AG09319 (cell line): ENCODE measurements at places on chromosomes 2 and 18.

GRCh38 chr2:74168739-74169138, 9.9 kb downstream of the MOB1A start:
- no peak for DNase-seq

DNA sequence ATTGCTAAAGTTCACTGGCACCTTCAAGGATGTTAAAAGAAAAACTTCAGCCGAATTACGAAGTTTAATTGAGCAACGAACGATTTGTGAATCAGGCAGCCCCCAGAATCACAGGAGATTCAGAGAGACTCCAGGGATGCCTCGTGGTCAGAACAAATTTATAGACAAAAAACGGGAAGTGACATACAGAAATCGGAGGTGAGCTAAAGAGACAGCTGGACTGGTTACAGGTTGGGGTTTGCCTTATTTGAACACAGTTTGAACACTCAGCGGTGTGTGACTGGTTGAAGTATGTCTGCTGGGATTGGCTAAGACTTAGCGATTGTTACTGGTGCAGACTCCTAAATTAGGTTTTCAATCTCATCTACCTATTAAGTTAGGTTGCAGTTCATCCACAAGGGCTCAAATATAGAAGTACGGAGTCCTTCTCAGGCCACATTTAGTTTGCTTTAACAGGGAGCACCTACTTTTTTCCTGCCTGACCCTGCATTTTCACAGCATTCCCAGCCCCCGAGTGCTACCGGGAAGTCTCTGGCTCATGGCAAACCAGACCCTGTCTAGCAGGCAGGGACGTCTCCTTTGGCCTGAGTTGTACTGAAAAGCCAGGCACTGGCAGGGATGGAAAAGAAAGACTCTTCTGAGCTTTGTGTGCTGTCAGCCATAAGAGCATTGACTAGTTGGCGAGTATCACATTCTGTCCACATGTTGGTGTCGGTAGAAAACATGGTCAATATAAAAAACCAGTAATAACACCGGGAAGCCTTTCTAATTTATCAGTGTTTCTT, 41.1 kb downstream of the CDCA7 start:
- no peak for DNase-seq

- no peak for DNase-seq
Measured at GRCh38 chr2:182893666-182894065, 27.2 kb upstream of the FRZB start.

DNA sequence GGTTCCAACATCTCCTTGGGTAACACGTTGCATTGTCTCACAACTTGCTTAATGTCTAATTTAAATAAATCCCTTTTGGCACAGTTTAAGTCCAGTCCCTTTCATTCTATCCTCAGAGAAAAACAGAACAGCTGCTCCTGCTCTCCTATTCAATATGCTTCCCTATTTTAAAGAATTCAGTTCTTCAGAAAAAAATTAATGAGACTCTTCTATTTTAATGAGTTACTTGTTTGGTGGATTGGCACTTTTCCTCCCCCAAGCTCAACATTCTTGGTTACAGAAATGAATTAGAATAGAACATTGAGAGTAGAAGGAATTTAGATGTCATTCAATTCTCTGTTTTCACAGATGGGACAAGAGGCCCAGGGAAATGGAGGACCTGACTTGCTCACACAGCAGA, 116.9 kb upstream of the ATP8B1 start:
- no peak for DNase-seq

DNA sequence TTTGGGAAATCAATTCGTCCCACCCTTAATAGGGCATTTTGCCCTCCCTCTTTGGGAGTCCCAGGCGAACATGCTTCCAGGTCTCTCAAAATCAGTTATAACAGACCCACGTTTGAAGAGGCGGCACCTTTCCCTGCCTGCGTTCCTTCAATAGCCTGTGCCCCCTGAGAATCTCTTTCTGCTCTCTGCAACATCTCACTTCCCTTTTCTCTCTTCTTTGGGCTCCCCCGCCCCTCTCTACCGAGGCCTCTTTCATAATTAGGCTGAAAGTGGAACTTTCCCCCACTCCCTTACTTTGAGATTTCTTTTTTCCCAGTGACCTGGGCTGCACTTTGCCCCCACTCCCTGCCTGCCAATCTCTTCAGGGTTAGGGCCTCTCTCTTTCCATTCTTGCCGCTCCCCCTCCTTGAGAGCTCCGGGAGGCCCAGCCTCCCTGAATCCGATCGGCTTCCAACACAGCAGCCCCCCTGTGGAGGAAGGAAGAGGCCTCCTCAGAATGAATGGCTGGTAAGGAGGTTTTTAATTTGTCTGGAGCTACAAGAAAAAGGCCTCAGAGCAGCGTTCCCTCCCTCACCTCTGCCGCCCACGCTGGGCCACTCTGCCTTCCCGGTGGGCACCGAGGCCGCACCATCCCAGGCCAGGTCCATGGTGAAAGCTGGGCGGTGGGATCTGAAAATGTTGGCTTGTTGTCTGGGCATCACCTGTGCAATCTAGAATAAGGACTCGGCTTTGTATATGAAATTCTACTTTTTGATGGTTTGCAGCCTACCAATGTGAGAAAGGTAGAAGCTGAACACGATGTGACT, 162.6 kb upstream of the SIX3 start:
- no peak for DNase-seq

DNA sequence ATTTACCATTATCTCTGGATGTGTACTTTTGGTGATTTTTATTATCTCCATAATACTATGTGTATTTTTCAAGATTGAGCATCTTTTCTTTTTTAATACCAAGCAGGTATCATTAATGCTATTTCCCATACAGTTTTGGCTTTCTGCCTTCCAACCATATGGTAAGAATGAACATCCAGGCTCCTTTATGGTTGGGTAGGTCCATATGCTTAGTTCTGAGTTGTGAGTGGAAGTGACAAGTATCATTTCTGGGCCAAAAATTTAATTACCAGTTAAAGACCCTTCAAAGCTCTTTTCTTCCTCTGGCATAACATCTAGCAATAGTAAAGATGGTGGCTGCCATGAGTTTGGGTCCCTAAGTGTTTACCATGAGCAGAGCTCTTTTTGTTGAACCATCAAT, 4.3 kb upstream of the RBM43 start:
- no peak for DNase-seq
